GOT3 (cell line): ENCODE measurements at places on chromosomes 2 and 18.

- no peak for DNase-seq
These were observed 52.0 kb upstream of the HAAO start for GRCh38 chr2:42844366-42844765.

DNA sequence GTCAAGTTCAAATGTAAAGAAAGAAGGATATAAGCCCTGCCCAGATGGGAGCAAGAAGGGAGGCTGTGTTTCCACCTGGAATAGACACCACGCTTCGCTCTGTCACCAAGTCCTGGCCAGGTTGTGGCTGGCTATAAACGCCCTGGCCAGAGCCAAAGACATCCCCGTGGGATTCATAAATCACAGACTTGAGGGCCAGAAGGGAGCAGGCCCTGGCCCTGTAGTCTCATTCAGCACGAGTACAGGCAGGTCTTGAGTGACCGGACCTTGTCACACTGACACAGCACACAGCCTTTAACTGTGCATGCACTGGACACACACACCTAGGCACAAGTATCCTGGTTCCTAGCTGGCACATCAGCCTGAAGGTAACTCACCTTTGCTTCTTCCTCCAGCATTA lies 94.5 kb upstream of the MGAT4A start:
- no peak for DNase-seq

DNA sequence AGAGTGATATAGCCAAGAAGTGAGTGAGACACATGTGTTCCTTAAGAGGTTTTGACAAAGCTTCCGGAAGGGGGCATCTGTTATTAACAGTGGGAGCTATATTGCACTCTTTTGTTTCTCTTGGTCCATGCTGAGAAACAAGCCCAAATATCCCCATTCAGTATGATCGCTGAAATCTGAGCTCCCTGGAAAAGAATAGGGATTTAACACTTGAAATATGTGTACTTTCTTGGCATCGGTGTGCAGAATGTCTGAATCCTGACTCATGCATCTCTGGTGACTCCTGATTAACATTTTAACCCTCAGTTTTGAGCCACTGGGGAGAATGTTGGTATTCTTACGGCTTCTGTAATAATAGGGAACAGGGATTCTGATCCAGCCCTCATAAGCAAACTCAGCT lies 448.1 kb downstream of the TSN start:
- DNase-seq = no peak

DNA sequence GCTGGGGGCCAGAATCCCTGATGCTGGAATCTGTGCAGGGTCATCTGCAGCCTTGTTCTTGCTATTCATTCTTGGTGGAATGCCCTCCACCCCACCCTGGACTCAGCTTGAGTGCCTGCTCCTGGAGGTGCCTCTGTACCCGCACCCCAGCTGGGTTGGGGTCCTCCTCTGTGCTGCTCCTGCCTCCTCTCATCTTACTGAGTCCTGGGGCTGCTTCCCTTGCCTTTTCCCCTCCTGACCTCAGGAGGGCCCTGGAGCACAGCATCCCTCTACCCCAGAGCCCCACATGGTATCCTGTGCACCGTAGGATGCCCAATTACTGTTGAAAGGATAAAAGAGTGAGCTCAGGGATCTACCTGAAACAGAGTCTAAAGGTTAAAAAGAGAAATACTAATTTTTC lies 81.6 kb downstream of the CIB4 start:
- no peak for DNase-seq

DNA sequence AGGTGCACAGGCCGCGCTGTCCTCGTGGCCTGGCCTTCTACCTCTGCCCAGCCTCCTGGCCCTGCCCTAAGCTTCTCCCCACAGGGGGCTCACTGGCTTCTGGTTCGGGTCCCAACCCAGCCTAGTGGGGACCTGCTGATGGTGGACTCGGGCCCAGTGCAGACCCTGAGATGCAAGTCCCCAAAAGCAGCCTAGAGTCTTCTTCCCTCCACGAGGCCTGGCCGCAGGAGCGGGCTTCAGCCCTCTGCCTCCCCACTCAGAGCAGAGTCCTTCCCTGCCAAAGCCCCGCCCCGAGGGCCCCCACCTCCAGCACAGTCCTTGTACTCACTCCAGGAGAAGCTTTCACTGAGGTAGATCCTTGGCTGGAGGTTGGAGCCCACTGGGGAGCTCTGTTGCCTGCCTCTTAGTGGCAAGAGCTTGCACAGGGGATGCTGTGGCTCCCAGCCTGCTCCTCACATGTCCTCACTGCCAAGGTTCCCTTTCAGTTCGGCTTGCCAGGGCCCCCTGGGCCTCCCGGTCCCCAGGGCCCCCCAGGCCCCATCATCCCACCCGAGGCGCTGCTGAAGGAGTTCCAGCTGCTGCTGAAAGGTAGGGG lies 3.6 kb downstream of the ERFE start:
- DNase-seq = no peak

GRCh38 chr2:133415210-133415876 lies 152.9 kb downstream of the NCKAP5 start:
- DNase-seq = no peak

DNA sequence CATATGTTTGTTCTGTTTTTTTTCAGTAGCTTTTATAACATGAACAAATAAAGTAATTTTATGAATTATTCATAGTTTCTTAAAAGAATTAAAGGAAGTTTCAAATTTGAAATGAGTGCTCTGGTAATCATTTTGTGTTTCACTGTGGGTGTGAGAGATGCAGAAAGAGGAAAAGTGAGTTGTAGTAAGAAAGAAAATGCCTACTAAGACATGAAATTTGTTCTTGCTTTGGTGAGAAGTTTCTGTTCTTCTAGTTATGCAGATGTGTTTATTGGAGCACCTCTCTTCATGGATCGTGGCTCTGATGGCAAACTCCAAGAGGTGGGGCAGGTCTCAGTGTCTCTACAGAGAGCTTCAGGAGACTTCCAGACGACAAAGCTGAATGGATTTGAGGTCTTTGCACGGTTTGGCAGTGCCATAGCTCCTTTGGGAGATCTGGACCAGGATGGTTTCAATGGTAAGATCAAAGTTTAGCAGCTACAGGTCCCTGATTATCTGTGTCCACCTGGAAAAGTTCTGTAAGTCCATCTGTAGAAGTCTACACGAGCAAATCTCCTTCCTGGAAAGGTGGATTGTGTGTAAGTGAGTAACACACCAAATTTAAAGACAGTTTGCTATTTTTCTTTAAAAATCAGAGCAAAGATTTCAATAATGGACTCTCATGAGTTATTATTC lies 51.4 kb downstream of the ITGAV start:
- no peak for DNase-seq

DNA sequence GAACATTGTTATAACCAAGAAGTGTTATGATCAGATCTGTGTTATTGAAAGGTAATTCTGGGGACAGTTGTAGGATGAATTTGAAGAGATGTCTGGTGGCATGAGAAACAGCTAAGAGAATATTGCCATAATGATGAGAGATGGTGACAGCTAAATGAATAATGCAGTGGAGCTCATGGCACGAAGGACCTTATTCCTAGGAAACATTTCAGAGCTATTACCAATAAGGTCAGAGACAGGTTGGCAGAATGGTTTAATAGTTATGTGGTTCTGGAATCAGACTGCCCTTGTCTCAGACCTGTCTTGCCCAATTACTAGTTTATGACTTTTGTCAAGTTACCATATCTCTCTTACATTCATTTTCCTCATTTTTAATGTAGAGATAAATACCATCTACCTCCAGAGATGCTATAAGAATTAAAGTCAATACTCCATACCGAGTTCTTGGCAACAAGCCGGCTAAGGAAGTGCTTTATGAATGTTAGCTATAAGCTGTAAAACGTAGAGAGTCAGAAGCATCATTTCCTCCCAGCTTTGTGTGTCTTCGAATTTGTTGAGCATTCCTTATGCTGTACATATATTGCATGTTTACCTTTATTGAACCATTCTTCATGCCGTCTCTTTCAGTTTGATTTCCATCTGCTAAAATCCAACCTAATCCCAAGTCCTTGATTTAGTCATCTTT lies 73.6 kb upstream of the COL5A2 start:
- no peak for DNase-seq

- no peak for DNase-seq
These were observed 221.4 kb downstream of the CLIP4 start for GRCh38 chr2:29336341-29337241.
